ENCODE measurements at places on chromosomes 2 and 18. TPM values are rescaled to one million over a fixed set of nuclear protein-coding genes. Genes with fewer than 3 reads are reported as not detected.

GRCh38 chr2:40161986-40162385, 289.9 kb downstream of the SLC8A1 start:
- no peak for DNase-seq

GRCh38 chr2:16614314-16614860, 51.2 kb downstream of the CYRIA start:
- no peak for DNase-seq

The ALPI gene
- not detected for total RNA-seq

DNA sequence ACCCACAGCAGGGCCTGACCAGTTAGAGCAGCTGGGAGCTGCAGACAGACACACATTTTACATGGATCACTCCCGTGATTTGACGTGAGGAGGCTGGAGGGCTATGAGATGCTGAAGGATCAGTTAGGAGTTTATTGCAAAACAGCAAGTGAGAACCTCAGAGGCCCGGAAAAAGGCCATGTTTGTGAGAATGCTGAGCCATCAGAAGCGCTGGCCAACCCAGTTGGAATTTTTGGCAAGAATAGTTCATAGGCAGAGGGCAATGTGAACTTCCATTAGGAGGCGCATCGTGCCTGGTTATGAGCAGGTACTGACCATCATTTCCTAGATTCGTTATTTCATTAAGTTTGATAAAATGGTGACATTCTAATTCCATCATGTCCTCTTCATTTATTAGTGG, 23.3 kb upstream of the LMAN1 start:
- no peak for DNase-seq

- DNase-seq: no peak
Observed at GRCh38 chr18:55275039-55275901, 312.7 kb downstream of the TCF4 start.

- no peak for DNase-seq
Observed at GRCh38 chr2:37349231-37349860, 4.9 kb downstream of the QPCT start.

The SPP2 gene
- total RNA-seq: not detected

DNA sequence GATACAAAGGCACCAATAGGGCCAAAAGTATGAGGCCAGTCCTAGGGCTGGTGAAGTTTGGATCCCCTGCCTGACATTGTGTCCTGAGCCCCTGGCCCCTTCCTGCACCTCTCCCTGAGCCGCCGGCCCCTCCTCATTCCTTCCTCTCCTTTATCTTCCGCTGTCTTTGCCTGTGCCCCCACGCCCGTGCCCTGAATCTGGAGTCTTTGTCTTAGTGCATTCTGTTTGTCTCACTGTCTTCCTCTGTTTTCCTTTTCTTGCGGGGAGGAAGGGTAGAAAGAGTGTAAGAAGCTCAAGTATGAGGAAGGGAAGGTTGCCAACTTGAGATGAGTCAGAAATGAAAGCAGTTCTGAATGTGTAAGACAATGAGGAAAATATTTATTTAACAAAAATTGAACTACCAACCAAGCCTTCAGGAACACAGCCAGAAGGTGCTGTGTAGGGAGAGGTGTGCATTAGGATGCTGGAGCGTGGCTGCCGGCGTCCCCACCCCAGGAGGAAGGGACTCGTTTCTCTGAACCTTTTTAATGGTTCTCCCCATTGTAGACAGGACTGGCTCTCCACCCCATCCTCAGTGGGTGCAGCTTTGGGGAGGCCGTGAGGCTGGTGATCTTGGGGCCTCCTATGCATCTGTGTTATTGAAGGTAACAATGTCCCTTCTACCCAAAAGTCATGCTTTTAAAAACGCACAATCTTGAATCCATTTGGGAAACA, 133.1 kb downstream of the NEDD4L start:
- DNase-seq: peak; percentile 77

DNA sequence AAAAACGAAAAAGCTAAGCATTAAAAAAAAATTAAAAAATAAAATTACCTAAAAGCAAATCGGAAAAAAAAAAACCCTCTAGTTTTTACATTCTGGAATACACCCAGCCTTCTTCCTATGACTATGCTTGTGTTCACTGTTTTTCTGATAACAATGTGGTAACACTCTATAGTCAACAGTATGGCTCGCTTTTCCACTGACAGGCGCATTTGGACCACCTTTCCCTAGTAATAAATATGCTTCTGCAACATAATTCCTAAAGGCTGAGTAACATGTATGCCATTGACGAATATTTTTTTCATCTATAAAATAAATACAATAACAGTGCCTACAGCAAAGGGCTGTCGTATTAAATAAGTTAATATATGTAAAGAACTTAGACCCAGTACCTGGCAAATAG, 27.9 kb downstream of the NOL10 start:
- DNase-seq: no peak

GRCh38 chr2:45814951-45815621, 163.6 kb downstream of the PRKCE start:
- DNase-seq: no peak

The DPYSL5 gene
- 0.74 TPM for total RNA-seq

DNA sequence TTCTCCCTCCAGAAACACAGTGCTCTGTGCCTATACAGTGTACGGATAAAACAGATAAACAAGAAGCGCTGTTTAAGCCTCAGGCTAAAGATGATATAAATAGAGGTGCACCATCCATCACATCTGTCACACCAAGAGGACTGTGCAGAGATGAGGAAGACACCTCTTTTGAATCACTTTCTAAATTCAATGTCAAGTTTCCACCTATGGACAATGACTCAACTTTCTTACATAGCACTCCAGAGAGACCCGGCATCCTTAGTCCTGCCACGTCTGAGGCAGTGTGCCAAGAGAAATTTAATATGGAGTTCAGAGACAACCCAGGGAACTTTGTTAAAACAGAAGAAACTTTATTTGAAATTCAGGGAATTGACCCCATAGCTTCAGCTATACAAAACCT, 70.7 kb downstream of the TANK start:
- no peak for DNase-seq

GRCh38 chr2:218261423-218262236, 815 bp downstream of the GPBAR1 start:
- DNase-seq: no peak

- no peak for DNase-seq
Observed at GRCh38 chr2:99101697-99102096, 39.8 kb upstream of the C2orf15 start.

The RND3 gene
- 62.1 TPM for total RNA-seq

GRCh38 chr2:148130581-148130980, 109.7 kb downstream of the MBD5 start:
- no peak for DNase-seq

DNA sequence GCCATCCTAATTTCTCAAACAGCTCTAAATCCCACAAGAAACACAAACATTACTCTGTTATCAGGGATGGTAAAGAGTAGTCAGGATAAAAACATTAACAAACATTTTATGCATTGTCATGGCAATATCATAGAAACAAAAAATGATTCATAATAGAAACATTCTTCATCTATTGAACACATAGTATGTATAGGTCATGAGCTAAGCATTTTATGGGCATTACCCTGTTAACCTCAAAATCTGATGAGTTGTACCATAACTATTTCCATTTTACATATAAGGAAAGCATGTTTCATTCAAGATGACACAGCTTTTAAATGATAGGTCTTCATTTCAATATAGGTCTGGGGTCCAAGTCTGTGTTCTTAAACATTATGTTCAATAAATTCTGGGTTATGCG, 344.9 kb downstream of the RND3 start:
- DNase-seq: no peak

The IL1R1 gene
- total RNA-seq: 79.6 TPM

DNA sequence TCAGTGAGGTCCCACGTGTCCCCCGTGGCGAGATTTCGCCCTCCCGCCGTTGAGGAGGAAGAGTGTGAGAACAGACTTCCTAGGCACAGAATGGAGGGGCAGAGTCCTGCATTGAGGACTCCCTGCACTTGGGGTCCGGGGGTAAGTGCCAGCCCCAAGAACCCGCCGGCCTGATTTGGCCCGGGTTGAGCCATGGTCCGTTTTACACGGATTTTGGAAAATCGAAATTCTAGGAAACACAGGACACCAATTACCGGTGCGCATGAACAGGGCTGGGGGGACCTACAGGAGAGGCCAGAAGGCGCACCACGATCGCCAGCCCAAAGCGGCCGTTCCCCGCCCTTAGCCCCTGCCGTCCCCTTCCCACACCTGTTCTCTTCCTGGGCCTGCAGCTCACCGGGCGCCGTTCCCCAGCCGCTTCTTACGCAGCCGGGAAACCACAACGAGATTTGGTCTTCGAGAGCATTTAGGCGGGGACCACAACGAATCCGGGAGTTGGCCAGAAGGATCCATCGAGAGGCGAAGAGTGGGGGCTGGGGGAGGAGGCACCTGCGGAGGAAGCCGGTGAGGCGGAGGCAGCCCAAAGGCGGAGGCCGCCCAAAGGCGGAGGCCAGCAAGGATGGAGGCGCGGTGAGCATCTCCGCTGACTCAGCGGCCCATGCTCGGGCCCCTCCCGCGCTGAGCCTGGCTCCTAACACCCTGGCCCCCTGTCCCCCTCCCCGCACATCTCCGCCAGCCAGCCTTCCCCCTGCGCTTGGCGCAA, 464 bp upstream of the TLX2 start:
- DNase-seq: no peak

DNA sequence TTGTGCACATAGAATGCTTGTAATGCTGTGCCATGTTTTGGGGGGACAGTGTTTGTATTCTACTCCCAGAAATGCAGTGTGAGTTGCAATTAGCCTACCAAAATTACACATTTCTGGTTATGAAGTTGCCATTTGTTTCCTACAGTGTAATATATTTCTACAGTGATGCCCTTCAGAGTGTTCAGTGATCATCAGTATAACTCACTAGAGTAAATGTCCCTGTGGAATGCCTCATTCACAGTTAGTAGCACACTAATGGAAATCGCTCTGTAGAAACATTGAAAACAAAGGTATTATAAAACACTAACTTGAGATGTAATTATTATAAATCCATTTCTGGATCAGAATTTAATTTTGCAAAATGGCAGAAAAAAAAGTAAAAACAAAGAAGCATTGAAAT, 498.7 kb downstream of the PTPRM start:
- no peak for DNase-seq

GRCh38 chr2:64972426-64972825, 16.8 kb upstream of the SLC1A4 start:
- no peak for DNase-seq

- DNase-seq: no peak
Observed at GRCh38 chr2:1847846-1848598, 103.7 kb upstream of the PXDN start.

- no peak for DNase-seq
Observed at GRCh38 chr2:169480079-169480465, 778 bp downstream of the BBS5 start.

The RAB31 gene
- 26.0 TPM for total RNA-seq

DNA sequence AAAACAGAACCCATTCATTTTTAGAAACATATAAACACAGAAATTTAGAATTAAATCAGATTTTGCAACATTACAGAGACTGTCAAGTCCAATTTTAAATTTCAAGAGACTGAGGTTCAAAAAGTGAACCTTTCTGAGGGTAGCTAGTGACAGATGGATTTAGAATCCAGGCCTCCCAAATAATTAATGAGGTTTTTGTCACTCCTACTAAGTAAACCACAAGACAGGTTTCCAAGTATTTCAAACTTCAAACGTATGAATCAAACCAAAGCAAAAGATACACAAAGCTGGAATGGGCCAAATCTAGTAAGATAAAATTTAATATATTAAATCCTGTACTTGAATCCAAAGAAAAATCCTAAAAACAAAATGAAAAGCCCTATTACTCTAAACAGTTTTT, 25.3 kb downstream of the PPP4R3B start:
- no peak for DNase-seq

The UGT1A8 gene
- not detected for total RNA-seq

The CYP1B1 gene
- 88.9 TPM for total RNA-seq

The FEV gene
- not detected for total RNA-seq

GRCh38 chr2:6159606-6160005, 467.4 kb downstream of the SOX11 start:
- DNase-seq: no peak

DNA sequence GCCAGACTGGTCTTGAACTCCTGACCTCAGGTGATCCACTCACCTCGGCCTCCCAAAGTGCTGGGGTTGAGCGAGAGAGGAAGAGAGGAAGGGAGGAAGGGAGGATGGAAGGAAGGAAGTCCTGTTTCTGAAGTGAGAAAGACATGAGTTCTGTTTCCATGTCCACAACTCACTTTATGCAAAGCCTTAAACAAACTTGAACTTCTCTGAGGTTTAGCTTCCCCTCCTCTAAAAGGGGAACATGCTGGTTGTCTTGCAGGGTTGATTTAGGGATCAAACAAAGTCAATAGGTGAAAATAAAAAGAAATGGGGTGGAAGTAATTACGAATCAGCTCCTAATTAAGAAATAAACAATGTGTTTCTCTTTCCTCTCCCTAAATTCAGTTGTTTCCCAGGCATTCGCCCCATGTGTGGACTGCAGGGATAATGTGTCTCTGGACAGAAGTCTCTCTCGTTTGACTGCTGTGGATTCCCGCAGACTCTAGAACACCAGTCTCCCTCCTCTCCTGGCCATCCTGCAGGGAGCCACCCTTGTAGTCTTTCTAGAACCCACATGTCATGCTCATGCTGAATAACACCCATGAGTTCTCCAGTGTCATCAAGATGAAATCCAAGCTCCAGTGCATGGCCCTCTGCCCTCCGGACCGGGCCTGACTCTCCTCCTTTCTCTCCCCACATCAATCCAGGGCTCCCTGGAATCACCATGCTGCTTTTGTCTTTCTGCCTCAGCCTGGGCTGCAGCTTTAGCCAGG, 229.3 kb upstream of the TRIB2 start:
- DNase-seq: no peak

- no peak for DNase-seq
Observed at GRCh38 chr2:151238527-151239487, 22.9 kb downstream of the RBM43 start.

DNA sequence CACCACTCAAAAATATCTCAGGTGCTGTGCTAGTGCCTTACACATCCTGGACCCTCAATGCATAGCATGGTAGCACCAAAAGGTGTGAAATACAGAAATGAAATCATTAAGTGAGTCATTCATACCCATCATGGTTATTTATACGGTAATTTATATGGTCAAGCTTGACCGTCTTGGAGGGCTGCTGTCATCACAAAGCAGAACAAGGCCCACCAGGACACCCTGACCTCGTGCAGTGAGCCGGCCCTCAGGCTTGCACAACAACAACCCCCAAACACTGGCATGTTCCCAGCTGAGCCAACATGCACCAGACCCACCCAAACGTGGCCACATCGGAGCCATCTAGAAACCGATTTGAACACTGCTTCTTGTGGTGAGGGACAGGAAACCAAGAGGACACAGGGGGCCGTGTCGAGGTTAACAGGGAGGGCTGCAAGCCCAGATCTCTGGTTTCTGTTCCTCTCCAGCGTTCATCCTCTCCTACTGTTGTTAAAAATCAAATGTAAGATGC, 378.5 kb upstream of the ID2 start:
- no peak for DNase-seq

All from vagina (tissue), 2 donors.